Bronchial epithelial cell (primary cell): ENCODE measurements at places on chromosomes 6 and 20.

DNA sequence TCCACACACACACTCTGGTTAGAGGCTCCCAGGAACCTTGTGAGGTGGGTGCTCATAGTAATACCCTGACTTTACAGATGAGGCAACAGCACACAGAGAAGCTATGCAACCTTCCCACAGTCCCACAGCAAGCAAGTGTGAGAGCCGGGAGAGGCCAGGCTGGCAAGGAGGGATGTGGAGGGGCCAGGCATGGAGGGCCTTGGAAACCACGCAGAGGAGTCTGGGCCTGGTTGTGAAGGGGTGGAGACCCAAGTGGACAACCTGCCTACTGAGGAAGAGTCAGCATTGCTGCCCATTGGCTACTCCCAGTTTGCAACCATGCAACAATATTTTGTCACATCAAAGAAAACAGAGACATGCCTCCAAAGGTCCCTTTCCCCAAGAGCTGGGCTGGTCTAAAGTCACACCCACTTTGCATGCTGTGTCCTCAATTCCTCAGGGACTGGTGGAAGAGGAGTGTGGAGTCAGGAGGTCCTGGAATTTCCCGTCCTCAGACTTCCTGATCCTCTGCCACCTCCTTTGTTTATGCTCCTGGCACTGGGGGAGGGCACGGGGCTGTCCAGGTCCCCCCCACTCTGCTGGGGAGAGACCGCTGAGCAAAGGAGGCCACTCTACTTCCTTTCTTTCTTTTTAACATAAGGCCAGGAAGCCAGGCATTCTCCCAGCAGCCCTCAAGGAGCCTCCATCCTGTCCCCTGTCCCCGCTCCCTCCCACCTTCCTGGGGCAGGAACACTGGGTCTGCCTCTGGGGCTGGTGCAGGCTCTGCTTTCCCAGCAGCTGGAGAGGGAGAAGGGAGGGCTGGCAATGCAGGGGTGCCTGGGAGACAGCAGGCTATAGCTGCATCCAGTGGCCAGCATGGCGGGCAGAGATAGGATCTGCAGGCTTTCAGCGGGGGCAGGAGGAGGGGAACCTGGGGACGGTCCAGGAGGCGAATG is 68.3 kb downstream of the NOL4L start:
- no peak for DNase-seq

GRCh38 chr6:72651967-72652956 is 30.4 kb downstream of the KCNQ5 start:
- DNase-seq: no peak

DNA sequence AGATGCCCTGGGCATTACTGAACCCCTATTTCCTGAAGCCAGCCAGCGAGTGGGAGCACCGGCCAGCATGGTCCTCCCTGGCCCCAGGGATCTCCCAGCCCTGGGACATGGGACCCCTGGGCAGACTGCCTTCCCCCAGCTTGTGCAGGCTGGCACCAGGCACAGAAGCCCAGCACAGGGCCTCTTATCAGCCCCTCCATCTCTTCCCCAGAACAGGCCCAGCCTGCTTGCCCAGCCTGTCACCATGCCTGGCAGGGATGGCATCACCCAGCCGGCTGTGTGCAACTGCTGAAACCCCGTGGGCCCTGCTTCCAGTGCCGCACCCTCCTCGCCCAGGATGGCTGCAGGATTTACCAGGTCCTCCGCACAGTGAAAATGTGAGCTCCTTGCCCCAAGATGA is 6.1 kb upstream of the OSBPL2 start:
- no peak for DNase-seq

GRCh38 chr6:36754582-36755434 is 57.2 kb downstream of the RAB44 start:
- no peak for DNase-seq

DNA sequence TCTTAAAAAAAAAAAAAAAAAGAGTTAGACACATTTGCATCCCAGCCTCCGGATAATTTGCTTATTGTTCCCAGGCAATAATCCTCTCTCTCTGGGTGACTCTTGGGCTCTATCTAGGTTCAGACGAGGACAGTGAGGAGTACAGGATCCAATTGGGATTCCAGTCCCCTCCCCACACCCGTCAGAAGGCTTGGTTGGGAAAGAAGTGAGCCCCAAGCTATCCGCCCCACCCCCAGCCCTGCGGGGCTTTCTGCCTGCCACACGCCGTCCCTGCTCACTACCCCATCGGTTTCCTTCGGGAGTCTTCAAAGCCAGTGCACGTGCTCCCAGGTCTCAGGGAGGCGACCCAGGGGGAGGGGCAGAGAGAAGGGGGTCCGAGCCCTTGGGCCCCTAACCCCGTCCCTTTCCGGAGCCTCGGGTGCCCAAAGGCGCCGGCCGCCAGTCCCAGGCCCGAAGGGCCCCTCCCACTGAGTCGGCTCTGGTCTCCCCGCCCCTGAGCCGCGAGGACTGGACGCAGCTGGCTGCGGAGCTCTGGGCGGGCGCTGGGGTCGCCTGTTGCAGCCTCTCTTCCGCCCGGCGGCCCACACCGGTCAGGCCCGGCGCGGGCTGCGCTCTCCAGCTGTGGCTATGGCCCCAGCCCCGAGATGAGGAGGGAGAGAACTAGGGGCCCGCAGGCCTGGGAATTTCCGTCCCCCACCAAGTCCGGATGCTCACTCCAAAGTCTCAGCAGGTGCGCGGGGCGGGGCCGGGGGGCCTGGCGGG is 2.5 kb downstream of the MYMX start:
- DNase-seq: no peak

DNA sequence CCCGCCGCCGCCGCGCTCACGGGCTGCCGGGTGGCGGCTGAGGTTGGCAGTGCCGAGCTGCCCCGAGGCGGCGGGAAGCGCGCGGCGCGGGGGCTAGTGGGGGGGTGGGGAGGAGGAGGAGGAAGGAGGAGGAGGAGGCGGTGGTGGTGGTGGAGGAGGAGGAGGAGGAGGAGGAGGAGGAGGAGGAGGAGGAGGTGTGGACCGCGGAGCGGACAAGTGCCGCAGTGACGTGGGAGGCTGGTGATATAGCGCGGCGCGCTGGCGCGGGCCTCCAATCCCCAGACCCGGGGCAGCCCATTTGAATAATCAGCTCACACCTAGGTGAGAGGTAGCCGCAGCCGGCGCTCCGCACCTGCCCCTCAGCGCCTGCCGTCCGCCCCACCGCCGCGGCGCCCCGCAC is at the start of gene FOXA2:
FOXA2 (minus strand) TSS at position 51 of the 400 bp plus-strand sequence. CDS start 294 bp downstream, outside the sequence.
- peak; percentile 74 for DNase-seq

GRCh38 chr6:151451417-151451949 is 443 bp downstream of the RMND1 start:
- no peak for DNase-seq

- DNase-seq: no peak
Observed at GRCh38 chr20:58330249-58330648, 20.7 kb downstream of the RAB22A start.

DNA sequence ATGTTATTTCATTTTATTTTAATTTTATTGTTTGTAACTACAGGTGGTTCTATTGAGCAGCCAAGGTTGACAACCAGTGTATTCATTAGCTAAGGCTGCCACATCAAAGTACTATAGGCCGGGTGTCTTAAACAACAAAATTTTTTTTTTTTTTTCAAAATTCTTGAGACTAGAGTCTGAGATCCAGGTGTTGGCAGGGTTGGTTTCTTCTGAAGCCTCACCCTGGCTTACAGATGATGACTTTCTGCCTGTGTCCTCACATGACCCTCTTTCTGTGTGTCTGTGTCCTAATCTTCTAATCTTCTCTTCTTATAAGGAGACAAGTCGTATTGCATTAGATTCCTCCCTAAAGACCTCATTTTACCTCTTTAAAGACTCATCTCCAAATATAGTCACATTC is 208.4 kb downstream of the MANEA start:
- no peak for DNase-seq

DNA sequence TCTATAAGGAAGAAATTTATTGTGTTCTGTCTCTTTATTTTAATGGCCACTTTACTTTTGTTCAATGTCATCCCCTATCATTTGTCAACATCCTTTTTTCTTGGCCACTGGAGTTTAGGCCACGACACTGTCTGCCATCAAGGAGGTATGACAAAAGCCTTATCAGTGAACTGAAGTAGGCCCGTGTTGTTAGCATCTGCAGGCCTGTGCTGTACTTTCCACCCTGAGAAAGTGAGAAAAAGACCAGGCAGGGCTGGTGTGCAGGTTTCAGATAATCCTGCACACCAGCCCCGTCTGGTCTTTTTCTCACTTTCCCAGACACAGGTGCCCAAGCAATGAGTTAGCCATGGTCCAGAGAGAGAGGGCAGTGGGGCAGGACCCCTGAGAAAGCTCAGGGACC is 57.6 kb downstream of the GOPC start:
- DNase-seq: no peak

DNA sequence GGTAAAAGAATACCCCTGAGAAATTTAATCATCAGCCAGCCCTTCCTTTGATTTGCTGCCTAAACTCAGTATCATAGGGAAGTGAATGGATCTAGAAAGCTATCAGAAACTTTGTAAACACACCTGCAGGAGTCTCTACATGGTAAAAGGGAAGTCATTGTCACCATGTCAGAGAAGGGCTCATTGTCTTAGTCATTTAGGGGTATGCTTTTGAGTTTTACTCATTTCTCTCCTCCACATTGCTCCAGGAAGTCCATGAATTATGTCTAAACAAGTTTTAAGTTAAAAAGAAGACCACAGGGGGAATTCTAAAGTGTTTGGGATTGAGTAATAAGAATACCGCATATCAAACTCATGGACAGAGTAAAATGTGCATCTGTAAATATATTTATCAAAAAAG is 2.5 kb downstream of the SLC17A1 start:
- DNase-seq: no peak

- DNase-seq: peak; percentile 18
Observed at GRCh38 chr20:37651932-37652331, 41.9 kb upstream of the CTNNBL1 start.

- no peak for DNase-seq
Observed at GRCh38 chr6:98821756-98822405, 12.5 kb upstream of the POU3F2 start.

DNA sequence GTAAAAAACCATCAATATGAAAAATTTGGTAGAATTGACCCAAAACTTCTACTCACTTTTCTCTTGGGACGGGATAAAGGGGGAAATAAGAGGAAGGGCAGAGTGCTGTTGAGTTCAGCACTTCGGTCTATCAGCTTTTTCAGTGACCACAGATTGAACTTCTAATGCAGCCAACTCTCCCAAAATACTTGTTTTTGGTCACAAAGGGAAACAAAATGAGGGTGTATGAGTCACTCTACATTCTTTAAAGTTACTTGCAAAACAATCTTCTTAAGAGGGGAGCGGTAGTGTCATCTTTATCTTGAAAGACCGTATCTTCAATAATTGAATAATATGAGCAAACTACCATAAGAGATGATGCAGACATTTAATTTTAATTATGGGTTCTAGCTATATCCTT is 661.3 kb downstream of the CD109 start:
- DNase-seq: no peak

GRCh38 chr20:15199698-15200097 is 862.3 kb upstream of the FLRT3 start:
- no peak for DNase-seq

GRCh38 chr6:126967296-126968005 is 151.0 kb upstream of the RSPO3 start:
- no peak for DNase-seq

- peak; percentile 81 for DNase-seq
Observed at GRCh38 chr6:105757512-105758200, 328.5 kb upstream of the PRDM1 start.

- no peak for DNase-seq
Observed at GRCh38 chr6:107654764-107655163, 164.8 kb downstream of the SOBP start.

GRCh38 chr6:26526928-26527327 is 11.2 kb upstream of the HMGN4 start:
- DNase-seq: no peak

- no peak for DNase-seq
Observed at GRCh38 chr6:139525415-139525814, 151.0 kb upstream of the CITED2 start.
